ENCODE measurements at places on chromosomes 4 and X. TPM values are rescaled to one million over a fixed set of nuclear protein-coding genes. Genes with fewer than 3 reads are reported as not detected.

SPINK2 gene
- total RNA-seq, result not detected

NPFFR2 gene
- not detected for total RNA-seq

MAML3 gene
- 3.7 TPM for total RNA-seq

ADGRG4 gene
- total RNA-seq, result not detected

FGD1 gene
- 21.5 TPM for total RNA-seq

PWWP3B gene
- not detected for total RNA-seq

FAM9C gene
- not detected for total RNA-seq

CLDN22 gene
- not detected for total RNA-seq

SFRP2 gene
- 1.4 TPM for total RNA-seq

DNA sequence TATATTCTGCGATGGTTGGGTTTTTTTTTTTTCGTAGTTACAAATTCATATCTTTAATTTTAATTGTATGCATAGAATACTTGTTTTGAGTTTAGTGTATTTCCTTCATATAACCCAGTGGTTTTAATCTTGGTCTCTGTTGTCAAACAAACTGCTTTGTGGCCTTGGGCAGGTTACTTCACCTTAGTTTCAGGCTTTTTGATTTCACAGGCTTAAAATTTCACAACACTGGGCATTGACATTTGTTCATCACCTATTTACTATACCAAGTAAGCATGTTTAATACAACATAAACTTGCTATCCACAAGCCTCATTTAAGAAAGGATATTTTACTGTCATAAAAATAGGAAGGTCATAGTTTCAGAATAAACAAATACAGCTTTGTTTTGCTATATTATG lies 14.7 kb downstream of the RAPGEF2 start:
- H3K27me3 ChIP-seq, result no peaks in the 10 kb centered on the region
- H3K36me3 ChIP-seq, result no peaks in the 10 kb centered on the region
- DNase-seq, result no peak
- no peak overlapping the region for H3K4me3 ChIP-seq

DNA sequence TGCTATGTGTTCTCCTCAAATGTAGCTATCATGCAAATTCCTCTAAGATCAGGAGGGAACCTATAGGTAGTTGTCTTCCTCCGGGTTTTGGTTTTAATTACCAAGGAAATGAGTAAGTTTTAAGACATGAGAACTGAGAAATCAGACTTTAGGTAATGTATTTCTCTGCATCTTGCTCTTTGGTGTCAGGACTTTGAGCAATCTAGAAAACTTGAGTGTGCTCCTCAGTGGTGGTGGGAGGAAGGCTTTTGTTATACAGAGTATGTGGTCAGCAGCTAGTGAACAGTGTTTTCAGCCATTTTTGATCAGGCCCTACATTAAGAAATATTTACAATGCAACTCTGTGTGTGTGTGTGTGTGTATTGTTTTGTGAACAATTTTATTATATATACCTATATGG lies 224.1 kb downstream of the KLHL13 start:
- H3K36me3 ChIP-seq, result no peaks in the 10 kb centered on the region
- peaks cover 5% of the 10 kb centered on the region for H3K4me1 ChIP-seq
- H3K27me3 ChIP-seq, result no peaks in the 10 kb centered on the region
- no peak overlapping the region for H3K4me3 ChIP-seq

- no peaks in the 10 kb centered on the region for H3K27me3 ChIP-seq
- H3K4me3 ChIP-seq, result no peak overlapping the region
- no peaks in the 10 kb centered on the region for H3K36me3 ChIP-seq
- H3K4me1 ChIP-seq, result peaks cover 4% of the 10 kb centered on the region
- DNase-seq, result peak; percentile 79
- peak overlapping the region; percentile 22 for H3K27ac ChIP-seq
Observed at GRCh38 chr4:683982-684622, 4.8 kb downstream of the SLC49A3 start.

DNA sequence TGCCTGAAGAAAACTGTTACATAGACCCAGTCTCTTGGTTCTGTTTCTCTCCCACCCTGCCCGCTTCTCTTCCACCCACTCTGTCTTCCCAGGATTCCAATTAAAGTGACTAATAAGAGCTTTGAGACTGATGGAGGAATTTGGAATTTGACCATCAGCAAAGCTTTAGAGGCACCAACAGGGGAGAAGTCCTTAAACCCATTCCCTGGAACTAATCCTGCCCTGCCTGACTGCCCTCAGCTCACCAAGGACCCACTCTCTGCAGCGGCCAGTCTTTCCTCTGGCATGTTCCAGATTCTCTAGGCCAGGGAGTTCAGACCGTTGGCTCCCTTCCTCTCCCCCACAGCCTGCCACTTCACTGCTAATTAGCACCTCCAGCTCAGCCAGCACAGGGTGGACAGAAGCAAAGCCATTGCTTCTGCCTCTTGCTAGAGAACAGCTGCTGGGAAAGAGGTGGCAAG lies 23.9 kb downstream of the SCD5 start:
- H3K4me1 ChIP-seq, result no peaks in the 10 kb centered on the region
- DNase-seq, result no peak
- H3K27me3 ChIP-seq, result no peaks in the 10 kb centered on the region
- no peaks in the 10 kb centered on the region for H3K36me3 ChIP-seq
- H3K27ac ChIP-seq, result no peak overlapping the region

- no peaks in the 10 kb centered on the region for H3K36me3 ChIP-seq
- no peak for DNase-seq
- no peaks in the 10 kb centered on the region for H3K4me1 ChIP-seq
- H3K27me3 ChIP-seq, result no peaks in the 10 kb centered on the region
- H3K4me3 ChIP-seq, result no peak overlapping the region
Observed at GRCh38 chr4:8610858-8611616, 18.5 kb downstream of the CPZ start.

- H3K27ac ChIP-seq, result no peak overlapping the region
- no peaks in the 10 kb centered on the region for H3K36me3 ChIP-seq
- DNase-seq, result no peak
- no peaks in the 10 kb centered on the region for H3K27me3 ChIP-seq
- no peak overlapping the region for H3K4me3 ChIP-seq
- peaks cover 16% of the 10 kb centered on the region for H3K4me1 ChIP-seq
Observed at GRCh38 chr4:78650106-78651024, 98.8 kb downstream of the ANXA3 start.

Measured in A673 (cell line).